Activated CD4-positive, alpha-beta T cell treated with anti-CD3 and anti-CD28 coated beads, Interleukin-2, amount 10 ng/mL, durations not matched to agents 24 days and 14 days (primary cell): ENCODE measurements at places on chromosomes 12 and 14. TPM values are rescaled to one million over a fixed set of nuclear protein-coding genes. Genes with fewer than 3 reads are reported as not detected.

GRCh38 chr12:107320033-107320928 lies 226.9 kb upstream of the CRY1 start:
- peaks cover 7% of the 10 kb centered on the region for H3K27me3 ChIP-seq
- H3K4me1 ChIP-seq: peaks cover 44% of the 10 kb centered on the region
- DNase-seq: peak; percentile 97
- peak overlapping the region; percentile 91 for H3K27ac ChIP-seq

DNA sequence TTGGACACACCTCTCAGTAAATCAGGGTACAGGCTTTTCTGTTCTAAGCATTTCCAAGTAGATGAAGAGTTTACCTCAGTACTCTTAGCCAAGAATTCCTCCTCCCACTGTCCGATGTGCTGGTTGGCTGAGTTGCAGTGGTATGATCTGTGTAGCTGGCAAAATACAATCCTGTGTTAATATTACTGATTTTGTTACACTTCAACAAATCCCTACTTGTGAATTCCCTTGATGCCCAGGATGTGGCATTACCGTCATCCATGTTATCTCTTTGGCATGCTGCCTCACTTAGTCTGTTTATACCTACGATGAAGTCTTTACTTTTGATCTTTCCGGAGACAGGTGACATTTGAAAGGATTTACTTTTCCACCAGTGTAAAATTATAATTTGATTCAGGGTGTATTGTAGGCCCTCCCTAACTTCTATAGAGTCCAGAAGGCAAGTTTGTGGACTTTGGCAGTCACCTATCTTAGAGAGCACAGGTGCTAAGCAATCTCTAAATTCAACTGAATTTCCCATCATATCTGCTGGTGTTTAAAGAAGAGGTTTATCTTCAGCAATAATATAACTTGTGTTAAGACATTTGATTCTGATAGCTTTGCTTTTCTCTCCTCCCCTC lies 10.1 kb downstream of the CCDC196 start:
- DNase-seq: peak; percentile 27
- peaks cover 22% of the 10 kb centered on the region for H3K4me1 ChIP-seq
- no peak overlapping the region for H3K4me3 ChIP-seq
- H3K36me3 ChIP-seq: no peaks in the 10 kb centered on the region
- peaks cover 10% of the 10 kb centered on the region for H3K27me3 ChIP-seq

GRCh38 chr12:92605621-92606170 lies 97.1 kb upstream of the PLEKHG7 start:
- no peak overlapping the region for H3K4me3 ChIP-seq
- H3K27ac ChIP-seq: no peak overlapping the region
- no peaks in the 10 kb centered on the region for H3K27me3 ChIP-seq
- peaks cover 14% of the 10 kb centered on the region for H3K36me3 ChIP-seq
- H3K4me1 ChIP-seq: peaks cover 28% of the 10 kb centered on the region
- no peak for DNase-seq

GRCh38 chr12:90124289-90124688 lies 415.7 kb upstream of the ATP2B1 start:
- DNase-seq: no peak
- no peaks in the 10 kb centered on the region for H3K36me3 ChIP-seq

GRCh38 chr14:21168055-21168454 lies 12.2 kb upstream of the OR5AU1 start:
- H3K4me3 ChIP-seq: no peak overlapping the region
- no peaks in the 10 kb centered on the region for H3K4me1 ChIP-seq
- no peak overlapping the region for H3K27ac ChIP-seq
- H3K36me3 ChIP-seq: no peaks in the 10 kb centered on the region

GRCh38 chr12:94379479-94380113 lies 80.1 kb downstream of the CEP83 start:
- peak overlapping the region; percentile 53 for H3K4me3 ChIP-seq
- DNase-seq: peak; percentile 61
- peak overlapping the region; percentile 78 for H3K27ac ChIP-seq

DNA sequence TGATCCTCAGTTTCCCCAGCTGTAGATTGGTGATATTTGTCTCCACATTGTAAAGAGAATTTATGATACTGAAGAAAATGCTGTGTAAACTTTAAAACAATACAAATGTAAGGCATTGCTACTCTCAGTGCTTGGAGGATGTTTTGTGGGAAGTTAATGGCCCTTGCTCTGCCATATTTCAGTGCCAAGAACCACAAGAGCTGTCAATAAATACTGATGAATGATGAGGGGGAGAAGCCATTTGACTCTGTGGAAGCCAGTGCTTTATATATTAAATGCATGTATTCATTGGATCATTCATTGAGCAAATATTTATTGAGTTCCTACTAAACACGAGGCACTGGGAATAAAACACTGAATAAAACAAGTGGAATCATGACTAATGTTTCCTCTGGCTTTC lies 30.8 kb downstream of the CACNA1C start:
- no peaks in the 10 kb centered on the region for H3K4me1 ChIP-seq
- H3K27ac ChIP-seq: no peak overlapping the region
- peaks cover 19% of the 10 kb centered on the region for H3K27me3 ChIP-seq
- H3K4me3 ChIP-seq: no peak overlapping the region
- H3K36me3 ChIP-seq: no peaks in the 10 kb centered on the region
- DNase-seq: no peak

DNA sequence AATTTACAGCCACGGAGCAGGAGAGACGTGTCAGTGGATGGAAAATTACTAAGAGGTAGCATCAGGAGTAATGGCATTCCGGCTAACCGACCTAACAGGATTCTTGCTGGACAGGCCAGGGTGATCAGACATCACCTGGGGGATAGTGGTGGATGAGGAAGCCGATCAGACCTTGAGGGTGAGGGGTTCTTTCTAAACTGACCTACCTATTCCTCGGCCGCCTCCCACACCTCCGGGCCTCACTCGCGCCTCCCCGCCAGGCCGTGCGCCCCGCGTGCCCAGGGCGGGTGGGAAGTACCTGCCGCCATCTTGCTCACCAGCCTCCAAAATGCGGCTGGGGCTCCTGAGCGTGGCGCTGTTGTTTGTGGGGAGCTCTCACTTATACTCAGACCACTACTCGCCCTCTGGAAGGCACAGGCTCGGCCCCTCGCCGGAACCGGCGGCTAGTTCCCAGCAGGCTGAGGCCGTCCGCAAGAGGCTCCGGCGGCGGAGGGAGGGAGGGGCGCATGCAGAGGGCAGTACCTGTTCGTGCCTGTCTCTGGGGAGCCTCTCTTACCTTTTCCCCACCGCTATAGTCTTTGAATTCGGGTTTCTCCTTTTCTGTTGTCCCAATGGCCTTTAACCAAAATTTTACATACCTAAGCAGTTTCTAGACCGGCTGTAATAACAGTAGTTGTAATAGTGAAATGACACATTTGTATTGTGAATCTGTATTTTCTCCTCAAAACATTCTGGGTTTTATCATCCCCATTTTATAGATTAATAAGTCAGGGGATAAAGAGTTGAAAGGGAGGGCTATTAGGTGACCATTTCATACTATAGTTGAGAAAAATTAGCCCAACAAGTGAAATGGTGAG lies at the start of gene TMPRSS12:
Gene TMPRSS12, plus strand, starts transcription at position 290 of the 857 bp plus-strand sequence. Its CDS starts 39 bp downstream, at position 329.
- H3K27me3 ChIP-seq: peaks cover 3% of the 10 kb centered on the region
- no peak for DNase-seq
- H3K27ac ChIP-seq: no peak within 1 kb of the TSS
- H3K4me3 ChIP-seq: no peak within 1 kb of the TSS
- H3K4me1 ChIP-seq: no peaks in the 10 kb centered on the region
- H3K36me3 ChIP-seq: no peaks in the 10 kb centered on the region

DNA sequence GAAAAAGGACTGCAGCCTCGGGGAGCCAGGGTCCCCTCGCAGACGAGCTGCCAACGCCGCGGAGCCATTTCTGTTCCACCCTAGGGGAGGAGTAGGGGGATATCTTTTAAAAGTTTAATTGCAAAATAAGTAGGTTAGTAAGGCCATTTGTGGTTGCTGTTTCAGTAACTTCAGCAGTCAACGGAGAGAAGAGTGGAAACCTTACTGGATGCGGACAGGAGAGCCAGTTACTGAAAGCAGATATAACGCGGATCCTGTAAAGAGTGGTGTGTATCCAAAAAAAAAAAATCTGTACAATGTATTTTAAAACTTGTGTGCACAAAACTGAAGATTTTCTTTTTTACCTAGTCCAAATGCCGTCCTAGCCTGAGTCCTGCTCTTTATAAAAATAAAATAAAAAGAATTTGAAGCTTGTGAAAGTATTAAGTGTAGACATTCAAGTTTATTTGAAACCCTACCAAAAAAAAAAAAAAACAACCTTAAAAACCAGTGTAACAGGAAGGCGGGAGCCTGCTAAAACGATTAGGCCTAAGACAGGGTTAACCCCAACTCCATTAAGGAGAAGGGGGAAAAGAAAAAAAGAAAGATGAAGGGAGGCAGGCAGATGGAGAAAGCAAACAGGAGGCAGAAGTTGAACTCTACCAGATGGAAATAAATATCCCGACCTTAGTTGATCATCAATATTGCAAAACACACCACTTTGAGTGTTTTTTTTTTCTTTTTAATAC lies 1.0 kb upstream of the BTG1 start:
- peak overlapping the region; percentile 99 for H3K4me3 ChIP-seq
- DNase-seq: peak; percentile 63
- H3K4me1 ChIP-seq: peaks cover 28% of the 10 kb centered on the region

DNA sequence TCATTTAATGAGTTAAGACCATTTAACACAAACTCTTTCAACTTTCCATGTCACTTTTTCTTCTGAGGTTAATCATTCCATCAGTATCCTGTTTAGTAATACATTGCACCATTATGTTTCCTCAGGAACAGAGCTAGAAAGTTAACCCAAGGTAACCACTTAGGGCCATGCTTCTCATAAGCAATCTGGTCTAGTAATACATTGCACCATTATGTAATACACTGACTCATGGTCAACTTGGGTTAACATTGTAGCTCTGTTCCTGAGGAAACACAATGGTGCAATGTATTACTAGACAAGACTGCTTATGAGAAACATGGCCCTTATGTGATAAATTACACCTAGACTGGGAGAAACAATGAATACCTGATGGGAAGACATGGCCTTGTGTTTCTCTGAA lies 21.7 kb downstream of the ERH start:
- peaks cover 56% of the 10 kb centered on the region for H3K36me3 ChIP-seq
- no peak overlapping the region for H3K27ac ChIP-seq
- no peak overlapping the region for H3K4me3 ChIP-seq
- H3K27me3 ChIP-seq: no peaks in the 10 kb centered on the region
- peaks cover 14% of the 10 kb centered on the region for H3K4me1 ChIP-seq
- DNase-seq: no peak

DNA sequence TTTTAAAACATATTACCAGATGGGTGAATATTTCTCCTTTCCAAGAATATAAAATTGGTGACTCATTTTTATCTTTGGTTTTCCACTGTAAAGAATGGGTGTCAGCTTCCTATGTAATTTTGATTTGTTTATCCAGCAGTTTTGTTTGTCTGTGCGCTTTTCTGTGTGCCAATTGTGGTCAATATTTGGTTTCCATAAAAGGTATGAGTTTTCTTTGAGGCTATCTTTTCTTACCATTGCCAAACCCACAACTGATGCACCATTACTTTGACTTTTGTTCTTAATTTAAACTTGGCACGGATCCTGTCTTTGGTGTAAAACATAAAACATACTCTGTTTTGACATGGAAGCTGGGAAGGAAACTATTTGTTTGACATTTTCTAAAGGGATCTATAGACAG lies 78.8 kb upstream of the NAV3 start:
- H3K4me1 ChIP-seq: no peaks in the 10 kb centered on the region
- no peak overlapping the region for H3K27ac ChIP-seq
- no peaks in the 10 kb centered on the region for H3K36me3 ChIP-seq
- DNase-seq: no peak
- no peak overlapping the region for H3K4me3 ChIP-seq
- H3K27me3 ChIP-seq: no peaks in the 10 kb centered on the region

DNA sequence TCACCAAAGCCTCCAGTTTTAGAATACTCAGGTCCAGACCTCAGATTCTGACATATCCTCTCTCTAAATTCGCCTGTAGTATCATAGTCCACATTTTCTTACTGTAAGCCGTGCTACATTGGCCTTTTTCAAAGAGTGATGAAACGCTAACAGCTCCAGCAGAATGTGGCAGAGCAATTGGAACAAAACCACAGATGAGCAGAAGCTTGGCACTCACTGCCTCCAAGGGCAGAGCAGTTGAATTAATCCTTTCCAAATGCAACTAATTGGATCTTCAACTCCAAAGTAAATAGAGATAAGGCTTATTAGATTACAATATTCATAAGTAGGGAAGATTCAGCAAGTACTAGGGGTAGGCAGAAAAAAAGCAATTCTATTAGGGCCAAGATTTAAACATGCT lies 128.3 kb downstream of the SLC35F4 start:
- no peaks in the 10 kb centered on the region for H3K36me3 ChIP-seq
- no peak overlapping the region for H3K27ac ChIP-seq
- H3K27me3 ChIP-seq: no peaks in the 10 kb centered on the region
- H3K4me1 ChIP-seq: no peaks in the 10 kb centered on the region
- no peak overlapping the region for H3K4me3 ChIP-seq
- no peak for DNase-seq

- H3K4me3 ChIP-seq: no peak overlapping the region
- H3K27ac ChIP-seq: no peak overlapping the region
- no peaks in the 10 kb centered on the region for H3K4me1 ChIP-seq
- H3K27me3 ChIP-seq: peaks cover 2% of the 10 kb centered on the region
Measured at GRCh38 chr12:26001530-26001929, 43.0 kb downstream of the RASSF8 start.

GRCh38 chr12:59708064-59708463 lies 112.2 kb downstream of the SLC16A7 start:
- no peak overlapping the region for H3K4me3 ChIP-seq
- H3K36me3 ChIP-seq: peaks cover 22% of the 10 kb centered on the region
- H3K4me1 ChIP-seq: no peaks in the 10 kb centered on the region
- DNase-seq: no peak
- no peak overlapping the region for H3K27ac ChIP-seq
- no peaks in the 10 kb centered on the region for H3K27me3 ChIP-seq

DNA sequence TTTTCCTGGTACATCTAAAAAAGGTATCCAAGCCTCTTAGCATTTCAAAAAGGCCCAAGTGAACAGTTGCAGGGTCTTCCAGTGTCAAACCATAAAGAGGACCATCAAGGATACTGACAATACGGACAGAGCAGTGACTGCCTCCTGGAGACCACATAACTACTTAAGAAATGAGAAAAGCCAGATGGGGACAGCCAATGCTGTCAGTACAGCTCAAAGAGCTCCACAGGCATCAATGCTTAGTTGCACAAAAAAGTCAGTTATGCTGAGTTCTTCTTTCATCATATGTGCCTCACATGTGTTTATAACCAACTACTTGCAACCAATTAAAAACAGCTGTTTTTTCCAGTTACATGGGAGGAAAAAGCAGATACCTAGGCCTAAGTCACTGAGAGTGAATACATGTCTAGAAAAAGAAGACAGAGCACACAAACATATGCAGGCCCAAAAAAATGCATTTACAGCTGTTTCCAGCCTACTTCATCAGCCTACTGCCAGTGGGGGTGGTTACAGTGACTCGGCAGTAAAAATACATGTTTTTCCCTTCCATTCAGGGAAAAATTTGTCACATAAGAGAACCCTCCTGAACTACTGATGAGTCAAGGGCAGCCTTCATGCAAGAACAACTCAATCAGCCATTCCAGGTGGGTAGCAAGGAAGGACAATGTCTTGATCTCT lies 84.0 kb downstream of the DCAF5 start:
- H3K4me3 ChIP-seq: no peak overlapping the region
- H3K27ac ChIP-seq: no peak overlapping the region
- H3K4me1 ChIP-seq: peaks cover 12% of the 10 kb centered on the region
- H3K36me3 ChIP-seq: peaks cover 29% of the 10 kb centered on the region

AQP6 gene
- not detected in 2 replicates for total RNA-seq

NAV3 gene
- total RNA-seq: not detected in 2 replicates

FAM222A gene
- 1.3 and 1.5 TPM in 2 replicates for total RNA-seq
